ENCODE measurements at places on chromosomes 1 and 21.

DNA sequence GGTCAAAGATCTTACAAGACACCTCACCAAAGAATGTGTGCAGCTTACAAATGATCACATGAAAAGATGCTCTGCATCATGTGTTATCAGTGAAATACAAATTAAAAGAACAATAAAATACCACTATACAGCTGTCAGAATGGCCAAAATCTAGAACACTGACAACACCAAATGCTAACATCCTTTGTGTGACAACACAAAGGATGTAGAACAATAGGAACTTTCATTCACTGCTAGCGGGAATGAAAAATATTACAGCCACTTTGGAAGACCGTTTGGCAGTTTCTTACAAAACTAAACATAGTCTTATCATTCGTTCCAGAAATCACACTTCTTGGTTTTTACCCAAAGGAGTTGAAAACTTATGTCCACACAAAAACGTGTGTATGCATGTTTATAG is 20.6 kb upstream of the SELP start:
- no peak for DNase-seq

DNA sequence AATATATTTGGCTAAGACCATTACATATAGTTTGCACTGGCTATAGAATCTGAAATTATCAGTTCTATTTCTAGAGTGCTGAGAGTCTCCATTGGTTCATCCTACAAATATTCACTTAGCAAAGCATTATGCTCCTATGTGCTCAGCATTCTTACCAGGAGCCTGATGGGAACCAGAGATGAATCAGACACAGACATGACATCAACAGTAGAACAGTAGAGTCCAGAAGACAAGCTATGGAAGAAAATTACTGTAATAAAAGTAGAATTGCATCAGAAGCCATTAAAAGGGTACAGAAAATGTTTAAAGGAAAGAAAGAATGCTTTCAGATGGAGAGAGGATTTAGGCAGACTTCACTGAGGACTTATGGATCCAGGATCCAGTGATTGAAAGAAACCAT is 271.7 kb upstream of the SNX7 start:
- no peak for DNase-seq

DNA sequence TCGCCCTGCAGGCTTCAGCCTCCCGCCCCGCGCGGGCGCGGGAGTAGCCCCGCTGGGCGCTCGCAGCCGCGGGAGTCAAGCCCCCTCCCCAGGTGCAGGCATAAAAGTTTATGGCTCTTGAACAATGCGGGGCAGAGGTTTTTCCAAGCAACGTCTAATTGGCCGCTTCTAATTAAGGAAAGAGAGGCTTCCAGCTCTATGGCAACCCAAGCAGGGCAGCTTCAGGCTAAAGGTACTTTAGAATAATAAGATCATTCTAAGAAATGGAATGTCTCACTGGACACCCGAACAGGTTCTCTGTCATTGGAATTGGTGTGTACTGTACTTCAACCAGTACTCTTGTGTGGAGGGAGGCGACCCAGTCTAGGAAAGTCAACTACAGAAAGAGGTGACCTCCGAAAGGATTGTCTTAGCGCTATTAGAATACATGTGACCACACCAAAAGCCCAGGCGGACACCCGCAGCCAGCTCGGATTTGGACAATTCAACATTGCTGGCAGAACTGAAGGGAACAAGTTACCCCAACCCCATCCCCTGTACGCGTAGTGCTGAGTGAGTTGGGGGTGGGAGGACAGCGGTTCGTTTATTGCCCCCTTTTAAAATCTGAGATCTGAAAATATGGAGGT is 12.5 kb downstream of the NR5A2 start:
- DNase-seq, result no peak

DNA sequence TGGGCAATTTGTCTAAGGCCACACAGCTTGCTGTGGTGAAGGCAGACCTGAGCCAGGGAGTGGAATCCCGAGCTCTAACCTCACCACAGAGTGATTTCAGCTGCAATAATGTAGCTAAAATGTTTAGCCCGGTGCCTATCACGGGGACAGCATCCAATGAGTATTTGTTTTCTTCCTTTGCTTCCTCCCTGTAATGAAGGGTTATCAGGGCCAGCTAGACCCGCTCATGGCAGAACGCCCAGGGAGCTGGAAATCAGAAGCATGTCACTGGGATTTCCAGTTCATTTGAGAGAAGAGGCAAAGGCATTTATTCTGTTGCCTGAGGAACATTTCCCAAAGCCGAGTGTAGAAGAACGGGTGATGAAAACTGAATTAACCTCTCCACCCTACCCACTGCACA is 183.1 kb downstream of the ZSCAN20 start:
- DNase-seq, result no peak

- no peak for DNase-seq
Observed at GRCh38 chr1:188224263-188224662, 1395.5 kb downstream of the PLA2G4A start.

DNA sequence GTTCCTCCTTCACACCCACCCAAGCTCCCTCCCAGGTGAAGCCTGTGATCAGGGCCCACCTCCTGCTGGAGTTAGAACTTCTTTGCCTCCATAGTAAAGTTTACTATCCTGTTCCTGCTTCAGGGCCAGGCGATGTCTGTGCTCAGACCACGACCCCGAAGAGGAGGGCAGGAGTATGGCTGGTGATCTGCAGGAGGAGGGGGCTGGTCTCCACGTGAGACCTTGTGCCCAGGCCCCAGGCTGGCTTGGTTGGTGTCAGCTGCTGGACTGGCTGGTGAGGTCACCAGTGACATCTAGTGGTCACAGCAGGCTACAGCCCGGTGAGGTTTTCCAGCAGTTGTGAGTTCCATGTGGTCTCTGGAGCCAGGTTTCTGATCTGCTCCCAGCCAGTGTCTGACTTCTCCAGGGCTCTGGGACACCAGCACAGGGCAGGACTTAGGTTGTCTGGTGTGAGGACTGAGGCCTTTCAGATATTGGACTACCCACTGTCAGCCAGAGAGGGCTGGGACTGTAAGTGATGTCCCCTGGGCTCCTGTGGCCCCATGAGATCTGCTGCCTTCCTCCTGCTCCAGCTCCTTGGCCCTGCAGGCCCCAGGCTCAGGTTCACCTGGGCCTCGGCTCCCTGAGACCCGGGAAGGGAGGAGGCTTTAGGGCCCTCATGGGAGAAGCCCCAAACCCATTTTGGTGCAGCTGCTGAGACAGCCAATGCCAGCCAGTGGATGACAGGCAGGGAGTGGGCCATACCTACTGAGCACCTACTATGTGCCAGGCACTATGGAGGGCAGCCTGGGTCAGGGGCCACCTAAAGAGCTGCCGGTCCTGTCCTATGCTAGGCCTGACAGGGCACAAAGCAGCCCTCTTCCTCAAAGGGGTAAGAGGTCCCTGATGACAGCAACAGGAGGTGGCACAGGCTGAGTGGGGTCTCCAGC is 6.0 kb upstream of the UBL4B start:
- DNase-seq, result peak; percentile 64

GRCh38 chr1:236938760-236939159 is 65.5 kb downstream of the MT1HL1 start:
- DNase-seq, result no peak

- DNase-seq, result no peak
Observed at GRCh38 chr1:101511202-101511891, 274.5 kb downstream of the S1PR1 start.

GRCh38 chr1:47003896-47004403 is 19.5 kb upstream of the CYP4X1 start:
- no peak for DNase-seq

DNA sequence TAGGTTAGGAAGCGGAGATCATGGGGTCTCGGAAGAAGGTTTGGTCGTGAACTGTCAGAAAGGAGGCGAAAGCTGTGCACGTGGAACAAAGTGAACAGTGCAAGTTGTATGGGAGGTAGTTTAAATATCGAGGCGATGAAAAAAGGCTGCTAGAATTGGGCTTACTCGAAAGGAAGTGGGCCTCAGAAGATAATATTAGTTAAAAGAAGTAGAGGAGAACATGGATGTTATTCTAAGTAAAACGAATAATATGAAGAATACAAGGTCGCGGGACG is 571 bp downstream of the WDR3 start:
- no peak for DNase-seq

- no peak for DNase-seq
Observed at GRCh38 chr1:62998845-62999649, 215.1 kb downstream of the ATG4C start.

GRCh38 chr1:23184212-23184934 is 15.7 kb upstream of the LUZP1 start:
- DNase-seq, result peak; percentile 69

- no peak for DNase-seq
Observed at GRCh38 chr1:78843111-78843510, 163.4 kb downstream of the ADGRL4 start.

DNA sequence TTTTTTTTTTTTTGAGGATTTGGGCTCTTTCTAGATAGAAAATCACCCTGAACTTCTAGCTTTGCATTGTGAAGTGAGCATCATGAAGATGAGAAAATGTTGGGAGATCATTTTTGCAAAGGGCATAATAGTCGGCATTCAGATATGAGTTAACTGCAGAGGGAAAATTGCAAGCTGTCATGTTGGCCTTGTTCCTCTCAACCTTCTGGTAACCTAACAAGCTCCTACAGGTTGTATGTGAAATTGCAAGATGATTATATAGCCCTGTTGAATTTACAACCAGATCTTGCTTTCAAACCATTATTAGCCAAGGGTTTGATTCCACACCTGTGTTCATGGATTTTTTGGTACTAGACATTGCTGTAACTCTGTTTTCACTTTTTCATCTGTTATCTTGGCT is 2.2 kb downstream of the ELOA start:
- DNase-seq, result peak; percentile 33

DNA sequence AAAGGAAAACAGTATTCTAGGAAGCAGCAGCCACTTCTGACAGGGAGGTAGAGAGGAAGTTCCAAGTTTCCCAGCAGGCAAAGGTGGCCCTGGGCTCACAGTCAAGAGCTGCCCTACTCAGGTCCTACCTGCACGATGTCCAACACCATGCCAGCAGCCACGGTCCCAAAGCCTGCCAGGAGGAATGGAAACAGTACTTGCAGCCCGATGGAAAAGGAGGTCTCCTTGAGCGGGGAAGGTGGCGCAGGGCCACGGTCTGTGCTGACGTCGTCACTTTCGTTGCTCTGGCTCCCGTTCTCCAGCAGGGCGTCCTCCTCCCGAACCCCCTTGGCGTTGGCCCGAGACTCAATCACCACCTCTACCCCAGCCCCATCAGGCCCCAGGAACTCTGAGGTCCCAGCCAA is 3.1 kb downstream of the SLC41A1 start:
- DNase-seq, result no peak

- peak; percentile 47 for DNase-seq
Observed at GRCh38 chr1:236759252-236759859, 35.7 kb upstream of the MTR start.

DNA sequence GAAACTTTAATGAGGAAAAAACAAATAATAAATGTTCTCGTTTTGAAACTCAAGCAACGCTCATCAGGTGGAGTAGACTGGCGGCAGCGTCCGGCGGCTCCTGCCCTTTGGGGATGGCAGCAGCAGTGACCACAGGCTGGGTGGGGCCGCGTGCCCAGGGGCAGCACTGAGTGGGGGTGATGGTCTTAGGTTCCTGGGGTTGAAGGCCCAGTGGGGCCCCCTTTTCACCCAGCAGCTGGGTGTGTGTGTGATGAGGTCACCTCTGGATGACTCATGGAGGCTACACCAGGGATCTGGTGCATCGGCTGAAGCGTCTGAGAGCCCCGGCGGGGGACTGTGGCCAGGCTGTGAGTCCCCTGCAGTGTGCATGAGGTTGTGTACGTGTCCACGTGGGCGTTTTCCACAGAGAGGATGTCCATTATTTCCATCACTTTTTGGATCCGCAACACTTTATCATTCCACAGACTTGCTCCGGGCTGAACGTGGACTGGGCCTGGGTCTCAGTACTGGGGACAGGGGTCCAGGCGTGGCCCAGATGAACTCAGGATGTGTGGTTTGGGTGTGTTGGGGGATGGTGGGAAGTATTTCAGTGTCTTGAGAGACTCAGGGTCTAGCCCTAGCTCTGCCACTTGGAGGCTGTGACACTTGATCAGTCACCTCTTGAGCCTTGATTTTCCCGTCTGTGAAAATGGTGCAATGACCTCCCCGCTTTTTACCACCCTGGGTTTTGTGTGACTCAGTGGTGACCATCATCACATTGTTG is 25.6 kb downstream of the LDLRAP1 start:
- no peak for DNase-seq

GRCh38 chr21:23729331-23729730 is 1878.0 kb downstream of the MRPL39 start:
- no peak for DNase-seq

DNA sequence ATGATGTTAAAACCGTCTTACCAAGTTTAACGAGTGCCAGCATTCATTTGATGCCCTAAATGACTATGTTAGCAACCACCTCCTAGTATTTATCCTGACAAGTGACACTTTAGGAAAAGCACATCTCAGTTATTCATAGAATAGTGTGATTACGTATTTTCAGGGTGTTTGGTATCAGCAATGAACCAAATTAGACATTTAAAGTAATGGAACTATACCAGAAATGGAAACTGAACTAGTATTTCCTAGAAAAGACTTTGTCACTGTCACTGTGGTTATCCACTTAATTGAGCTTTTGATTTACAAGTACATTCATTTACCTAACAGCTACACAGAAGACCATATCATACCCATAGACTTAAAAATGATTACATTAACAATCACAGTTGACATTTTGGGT is 3.6 kb upstream of the IL12RB2 start:
- no peak for DNase-seq

DNA sequence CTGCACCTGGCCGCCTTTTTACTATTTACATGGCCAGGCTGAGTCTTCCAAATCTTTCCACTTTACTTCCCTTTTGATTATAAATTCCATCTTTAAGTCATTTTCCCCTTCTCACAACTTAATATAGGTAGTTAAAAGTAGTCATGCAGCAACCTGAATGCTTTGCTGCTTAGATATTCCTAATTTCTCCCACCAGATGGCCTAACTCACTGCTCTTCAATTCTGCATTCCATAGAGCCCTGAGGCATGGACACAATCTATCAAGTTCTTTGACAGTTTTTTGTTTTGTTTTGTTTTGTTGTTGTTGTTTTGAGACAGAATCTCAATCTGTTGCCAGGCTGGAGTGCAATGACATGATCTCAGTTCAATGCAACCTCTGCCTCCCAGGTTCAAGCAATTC is 21.7 kb upstream of the FAAH start:
- DNase-seq, result no peak
